ENCODE measurements at places on chromosomes 5 and 9.

GRCh38 chr5:124957063-124957462, 210.6 kb upstream of the ZNF608 start:
- DNase-seq: no peak

- DNase-seq: no peak
These were observed 958 bp upstream of the HSPA5 start for GRCh38 chr9:125241863-125242739.

GRCh38 chr9:117242082-117242481, 172.8 kb downstream of the ASTN2 start:
- DNase-seq: no peak

- DNase-seq: no peak
These were observed 13.6 kb downstream of the CPEB4 start for GRCh38 chr5:173901705-173902104.

GRCh38 chr5:58335518-58335917, 124.4 kb downstream of the PLK2 start:
- DNase-seq: no peak

GRCh38 chr9:136852664-136853595, 784 bp downstream of the MAMDC4 start:
- DNase-seq: no peak

- no peak for DNase-seq
These were observed 97.6 kb upstream of the CDH10 start for GRCh38 chr5:24742334-24742733.

- DNase-seq: no peak
These were observed 15.6 kb downstream of the AK8 start for GRCh38 chr9:132862533-132862932.

DNA sequence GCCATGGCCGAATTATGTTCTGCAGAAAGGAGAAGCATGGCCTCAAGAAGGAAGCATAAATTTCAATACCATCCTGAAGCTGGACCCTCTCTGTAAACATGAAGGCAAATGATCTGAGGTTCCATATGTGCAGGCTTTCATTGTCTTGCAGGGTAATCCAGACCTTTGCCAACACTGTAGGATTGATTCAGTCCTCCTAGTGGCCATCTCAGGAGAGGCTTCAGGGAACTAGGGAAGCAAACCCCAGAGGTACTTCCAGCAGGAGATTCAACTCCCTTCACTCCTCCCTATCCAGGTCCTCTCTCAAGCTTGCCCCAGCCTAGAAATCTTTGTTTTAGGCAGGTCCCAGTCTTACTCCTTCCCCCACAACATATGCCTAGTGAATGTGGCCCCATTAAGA, 99.3 kb upstream of the HCN1 start:
- no peak for DNase-seq

DNA sequence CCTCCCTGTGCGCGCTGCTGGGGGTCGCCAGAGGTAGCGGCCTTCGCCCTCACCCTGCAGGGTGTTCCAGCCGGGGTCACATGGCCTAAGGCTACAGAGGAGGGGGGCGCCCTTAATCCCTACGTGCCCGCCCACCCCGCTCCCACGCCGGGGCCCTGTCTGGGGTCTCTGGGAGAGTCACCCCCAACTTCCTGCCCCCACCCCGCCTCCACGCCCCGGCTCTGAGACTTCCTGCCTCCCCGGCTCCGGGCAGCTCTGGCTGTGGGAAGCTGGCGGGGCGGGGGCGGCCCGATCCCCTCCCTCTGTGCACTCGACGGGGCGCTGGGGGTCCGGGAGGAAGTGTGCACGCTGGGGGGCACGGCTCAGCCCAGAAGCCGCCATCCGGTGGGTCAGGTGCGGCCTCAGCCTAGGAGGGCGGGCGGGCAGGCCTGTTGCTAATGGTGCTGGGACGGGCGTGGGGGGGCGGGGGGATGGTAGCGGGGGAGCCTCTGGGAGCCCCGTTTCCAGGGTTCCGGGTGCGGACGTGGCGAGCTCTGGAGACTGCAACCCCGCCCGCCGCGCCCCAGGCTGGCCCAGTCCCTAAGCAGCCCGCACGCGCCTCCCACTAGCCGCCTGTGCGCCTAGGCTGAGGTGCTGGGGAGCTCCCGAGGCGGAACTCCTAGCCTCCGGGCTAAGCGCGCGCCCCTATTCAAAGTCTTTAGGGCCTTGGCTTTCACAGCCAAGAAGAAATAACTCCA, 61.6 kb downstream of the CXXC5 start:
- no peak for DNase-seq

DNA sequence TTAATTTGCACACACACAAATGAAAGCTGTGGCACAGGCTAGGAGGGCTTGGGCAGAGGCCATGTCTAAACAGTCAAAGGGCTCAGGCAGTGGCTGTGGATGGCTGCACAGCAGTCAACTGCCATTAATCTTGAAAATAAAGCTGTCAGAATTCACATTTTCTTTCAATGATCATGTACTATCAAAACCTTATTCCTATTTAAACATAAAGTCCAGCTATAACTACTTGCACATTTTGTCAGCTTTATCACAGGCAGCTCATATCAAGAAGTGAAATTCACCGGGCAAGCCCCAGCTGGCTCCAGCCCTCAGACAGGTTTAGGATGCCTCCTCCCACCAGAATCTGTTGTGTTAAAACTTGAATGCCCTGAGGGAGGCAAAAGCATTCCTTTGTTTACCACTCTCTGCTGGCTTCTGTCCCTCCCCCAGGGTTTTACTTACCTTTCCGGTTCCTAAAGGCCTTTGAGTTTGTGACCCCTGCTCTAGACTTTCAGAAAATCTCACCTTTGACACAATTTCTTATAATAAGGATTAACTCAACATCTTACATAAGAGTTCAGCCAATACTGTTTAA, 54.9 kb upstream of the GRAMD2B start:
- DNase-seq: no peak

DNA sequence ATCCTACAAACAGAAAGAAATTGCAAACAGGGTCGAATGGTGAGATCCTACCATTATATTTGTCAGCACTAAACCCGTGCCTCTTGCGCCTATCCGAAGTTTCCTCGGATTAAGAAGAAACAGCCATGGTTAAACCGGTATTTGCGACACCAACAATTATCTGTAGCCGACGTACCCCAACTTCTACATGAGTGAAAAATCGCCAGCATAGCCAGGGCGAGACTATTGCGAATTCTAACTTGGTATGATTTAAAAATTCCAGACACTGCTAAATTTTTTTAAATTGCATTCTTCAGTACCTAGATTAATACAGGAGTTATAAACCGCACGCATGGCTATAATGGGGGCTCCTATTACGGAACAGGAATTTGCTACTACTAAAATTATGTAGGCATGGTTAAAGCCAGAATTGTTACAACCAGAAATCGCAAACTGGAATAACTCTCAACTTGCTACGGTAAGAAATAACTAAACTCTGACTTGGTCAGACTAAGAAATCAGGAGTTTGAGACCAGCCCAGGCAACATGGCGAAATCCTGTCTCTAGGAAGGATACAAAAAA, 25.3 kb upstream of the ANXA2R start:
- DNase-seq: no peak

DNA sequence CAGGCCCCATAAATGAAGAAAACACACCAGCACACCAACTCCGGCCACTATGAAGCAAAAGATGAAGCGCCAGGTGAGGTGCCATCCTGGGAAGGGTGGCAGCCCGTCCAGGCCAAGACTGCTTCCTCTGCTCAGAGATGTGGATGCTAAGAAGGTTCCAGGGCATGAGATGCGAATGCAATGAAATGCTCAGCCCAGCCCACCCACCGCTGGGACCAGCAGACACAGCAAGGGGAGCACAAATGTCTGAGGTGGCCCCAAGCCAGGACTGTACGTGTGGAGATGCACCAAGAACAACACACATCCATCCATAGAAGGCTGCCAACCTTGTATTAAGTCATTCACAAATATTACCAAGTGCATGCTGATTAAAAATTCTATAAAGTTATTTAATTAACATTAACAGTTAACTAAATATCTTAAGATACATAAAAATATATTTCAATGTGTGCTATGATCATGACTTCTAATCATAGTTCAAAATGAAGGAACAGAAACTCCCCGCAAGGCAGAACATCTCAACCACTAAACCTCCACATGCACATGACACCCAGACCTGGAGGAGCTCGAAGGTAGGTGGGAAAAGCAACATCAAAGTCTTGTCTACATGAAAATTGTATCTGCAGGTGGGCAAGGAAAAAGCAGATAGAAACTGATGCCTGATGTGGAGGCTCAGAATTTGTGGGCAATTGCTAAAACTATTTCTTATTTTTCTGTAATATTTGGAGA, 43.7 kb downstream of the BICD2 start:
- no peak for DNase-seq

GRCh38 chr5:113330533-113331208, 104.1 kb downstream of the TSSK1B start:
- no peak for DNase-seq

DNA sequence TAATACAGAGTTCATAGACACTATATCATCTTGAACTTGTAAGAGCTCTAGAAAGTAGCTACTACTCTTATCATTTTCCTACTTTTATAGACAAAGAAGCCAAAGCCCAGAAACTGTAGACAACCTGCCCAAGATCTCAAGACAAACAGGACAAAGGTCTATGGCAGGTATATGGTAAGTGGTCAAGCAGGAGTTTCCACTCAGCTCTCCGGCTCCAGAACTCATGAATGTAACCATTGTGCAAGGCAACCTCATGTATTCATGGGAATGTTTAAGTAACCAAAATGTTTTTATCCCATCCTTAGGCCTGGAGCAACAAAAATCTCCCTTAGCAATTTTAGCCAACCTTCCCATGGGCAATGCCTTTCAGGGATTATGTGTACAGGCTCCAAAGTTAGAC, 163.4 kb upstream of the PUM3 start:
- DNase-seq: no peak

GRCh38 chr5:30401479-30402058, 791.9 kb upstream of the CDH6 start:
- DNase-seq: no peak

GRCh38 chr5:158265346-158265745, 406.4 kb upstream of the CLINT1 start:
- DNase-seq: no peak

- no peak for DNase-seq
These were observed 26.4 kb downstream of the TNFAIP8 start for GRCh38 chr5:119382169-119382568.

GRCh38 chr5:56291661-56292374, 58.7 kb upstream of the ANKRD55 start:
- DNase-seq: no peak

GRCh38 chr5:73441378-73441777, 7.2 kb downstream of the FOXD1 start:
- no peak for DNase-seq

GRCh38 chr9:112771359-112772214, 21.0 kb downstream of the SNX30 start:
- DNase-seq: no peak

Measured in activated CD8-positive, alpha-beta memory T cell treated with anti-CD3 and anti-CD28 coated beads for 1 hour (primary cell).